ENCODE measurements at places on chromosomes 3 and 15. TPM values are rescaled to one million over a fixed set of nuclear protein-coding genes. Genes with fewer than 3 reads are reported as not detected.

ACAN gene
- total RNA-seq: not detected

DNAH12 gene
- not detected for total RNA-seq

PLA1A gene
- total RNA-seq: 0.31 TPM

DNA sequence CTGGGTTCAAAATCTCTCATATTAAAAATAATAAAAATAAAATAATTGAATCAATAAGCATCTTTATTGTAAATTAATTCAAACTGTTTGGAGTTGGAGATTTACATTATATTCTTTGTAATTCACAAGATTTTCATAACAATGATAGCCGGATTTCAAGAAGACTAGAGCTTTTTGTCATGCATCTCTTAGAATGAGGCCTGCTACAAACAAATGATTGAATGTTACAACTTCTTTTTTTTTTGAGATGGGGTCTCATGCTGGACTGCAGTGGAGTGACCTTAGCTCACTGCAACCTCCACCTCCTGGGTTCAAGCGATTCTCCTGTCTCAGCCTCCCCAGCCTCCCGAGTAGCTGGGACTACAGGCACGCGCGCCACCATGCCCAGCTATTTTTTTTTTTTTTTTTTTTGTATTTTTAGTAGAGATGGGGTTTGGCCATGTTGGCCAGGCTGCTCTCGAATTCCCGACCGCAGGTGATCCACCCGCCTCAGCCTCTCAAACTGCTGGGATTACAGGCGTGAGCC, 3.5 kb downstream of the SLTM start:
- peaks cover 1% of the 10 kb centered on the region for H3K27me3 ChIP-seq
- DNase-seq: no peak
- no peak overlapping the region for H3K4me3 ChIP-seq
- peaks cover 27% of the 10 kb centered on the region for H3K36me3 ChIP-seq
- peaks cover 28% of the 10 kb centered on the region for H3K4me1 ChIP-seq

SMCO1 gene
- not detected for total RNA-seq

KCNH8 gene
- total RNA-seq: not detected

- H3K4me1 ChIP-seq: peaks cover 4% of the 10 kb centered on the region
- H3K36me3 ChIP-seq: peaks cover 67% of the 10 kb centered on the region
- no peak for DNase-seq
- no peak overlapping the region for H3K4me3 ChIP-seq
These were observed 18.3 kb upstream of the PKM start for GRCh38 chr15:72249142-72249810.

GRCh38 chr3:42214064-42214463, 51.9 kb downstream of the CCK start:
- DNase-seq: peak; percentile 63
- no peak overlapping the region for H3K4me3 ChIP-seq
- H3K27ac ChIP-seq: no peak overlapping the region
- peaks cover 47% of the 10 kb centered on the region for H3K4me1 ChIP-seq
- H3K27me3 ChIP-seq: no peaks in the 10 kb centered on the region

DNA sequence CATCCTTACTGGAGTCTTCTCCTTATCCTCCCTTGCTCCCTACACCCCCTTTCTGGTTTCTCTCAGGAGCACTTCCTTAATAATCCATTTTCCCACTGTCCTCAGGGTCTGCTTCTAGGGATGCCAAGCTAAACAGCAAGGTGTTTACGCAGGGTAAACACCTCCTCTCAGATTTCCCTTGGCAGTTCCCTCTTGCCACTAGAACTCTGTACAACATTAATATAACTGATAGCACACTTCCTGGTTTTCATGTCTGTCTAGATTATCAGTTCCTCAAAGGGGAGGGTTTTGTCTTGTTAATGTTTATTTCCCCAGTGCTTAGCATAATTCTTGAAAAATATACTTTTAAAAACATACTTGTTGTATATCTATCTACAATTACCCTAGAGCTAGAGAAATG, 118.0 kb upstream of the SLC24A5 start:
- H3K36me3 ChIP-seq: no peaks in the 10 kb centered on the region
- H3K4me3 ChIP-seq: no peak overlapping the region
- no peak for DNase-seq
- H3K27ac ChIP-seq: no peak overlapping the region
- peaks cover 2% of the 10 kb centered on the region for H3K27me3 ChIP-seq
- no peaks in the 10 kb centered on the region for H3K4me1 ChIP-seq

ANKRD63 gene
- total RNA-seq: not detected

GRCh38 chr15:57377478-57377847, 1.2 kb downstream of the CGNL1 start:
- peak overlapping the region; percentile 50 for H3K4me3 ChIP-seq
- no peak for DNase-seq
- peaks cover 58% of the 10 kb centered on the region for H3K27me3 ChIP-seq
- peaks cover 3% of the 10 kb centered on the region for H3K36me3 ChIP-seq

CTXND1 gene
- not detected for total RNA-seq

KCNMB3 gene
- total RNA-seq: 0.70 TPM

- H3K27ac ChIP-seq: no peak overlapping the region
- peaks cover 6% of the 10 kb centered on the region for H3K4me1 ChIP-seq
- H3K27me3 ChIP-seq: no peaks in the 10 kb centered on the region
These were observed 20.8 kb downstream of the TCF12 start for GRCh38 chr15:56939257-56939656.

MEX3B gene
- 1.1 TPM for total RNA-seq

DNA sequence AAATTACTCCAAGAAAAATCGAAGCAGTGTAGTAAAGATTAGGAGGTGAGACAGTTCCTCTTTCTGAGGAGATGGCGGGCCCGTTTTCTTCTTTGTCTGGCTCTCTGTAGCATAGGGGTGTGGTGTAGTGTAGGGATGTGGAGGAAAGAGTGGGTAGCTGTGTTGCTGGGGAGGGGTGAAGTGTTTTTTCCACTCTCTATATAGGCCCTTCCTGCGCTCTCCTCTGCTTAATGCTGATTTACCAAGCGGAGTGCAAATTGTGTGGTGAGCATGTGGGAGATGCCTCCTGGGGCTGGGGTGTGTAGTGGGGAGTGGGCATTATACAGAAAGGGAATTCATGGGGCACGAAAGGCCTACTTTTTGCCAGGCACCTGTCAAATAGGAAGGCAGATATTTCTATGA, 94.9 kb downstream of the ST6GAL1 start:
- H3K27ac ChIP-seq: peak overlapping the region; percentile 98
- no peaks in the 10 kb centered on the region for H3K27me3 ChIP-seq
- peak overlapping the region; percentile 83 for H3K4me3 ChIP-seq
- H3K36me3 ChIP-seq: peaks cover 41% of the 10 kb centered on the region
- peaks cover 52% of the 10 kb centered on the region for H3K4me1 ChIP-seq

GRCh38 chr15:71079208-71080044, 35.8 kb upstream of the THSD4 start:
- no peaks in the 10 kb centered on the region for H3K36me3 ChIP-seq
- no peak for DNase-seq
- no peak overlapping the region for H3K27ac ChIP-seq
- no peaks in the 10 kb centered on the region for H3K27me3 ChIP-seq
- H3K4me3 ChIP-seq: no peak overlapping the region

DNA sequence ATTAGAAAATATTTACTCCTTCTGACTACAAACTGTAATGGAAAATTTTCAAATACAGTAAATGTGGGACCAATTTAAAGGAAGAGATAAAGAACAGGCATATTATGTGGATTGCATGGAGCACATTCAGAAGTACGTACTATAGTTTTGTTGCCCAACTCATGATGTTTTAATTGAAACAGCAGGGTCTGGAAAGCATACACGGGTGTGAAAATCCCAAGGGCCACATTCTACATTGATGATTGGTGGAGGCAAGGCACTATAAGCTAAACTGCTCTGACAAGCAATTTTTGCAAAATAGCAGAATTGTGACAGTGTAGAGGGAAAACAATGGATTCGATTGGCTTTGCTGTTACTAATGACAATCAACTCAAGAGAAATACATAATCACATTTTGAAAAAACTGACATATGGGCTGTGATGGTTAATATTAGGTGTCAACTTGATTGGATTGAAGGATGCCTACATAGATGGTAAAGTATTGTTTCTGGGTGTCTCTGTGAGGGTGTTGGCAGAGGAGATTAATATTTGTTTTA, 458.6 kb downstream of the PYDC2 start:
- H3K36me3 ChIP-seq: no peaks in the 10 kb centered on the region
- H3K4me3 ChIP-seq: no peak overlapping the region
- no peaks in the 10 kb centered on the region for H3K4me1 ChIP-seq
- H3K27me3 ChIP-seq: no peaks in the 10 kb centered on the region

DNA sequence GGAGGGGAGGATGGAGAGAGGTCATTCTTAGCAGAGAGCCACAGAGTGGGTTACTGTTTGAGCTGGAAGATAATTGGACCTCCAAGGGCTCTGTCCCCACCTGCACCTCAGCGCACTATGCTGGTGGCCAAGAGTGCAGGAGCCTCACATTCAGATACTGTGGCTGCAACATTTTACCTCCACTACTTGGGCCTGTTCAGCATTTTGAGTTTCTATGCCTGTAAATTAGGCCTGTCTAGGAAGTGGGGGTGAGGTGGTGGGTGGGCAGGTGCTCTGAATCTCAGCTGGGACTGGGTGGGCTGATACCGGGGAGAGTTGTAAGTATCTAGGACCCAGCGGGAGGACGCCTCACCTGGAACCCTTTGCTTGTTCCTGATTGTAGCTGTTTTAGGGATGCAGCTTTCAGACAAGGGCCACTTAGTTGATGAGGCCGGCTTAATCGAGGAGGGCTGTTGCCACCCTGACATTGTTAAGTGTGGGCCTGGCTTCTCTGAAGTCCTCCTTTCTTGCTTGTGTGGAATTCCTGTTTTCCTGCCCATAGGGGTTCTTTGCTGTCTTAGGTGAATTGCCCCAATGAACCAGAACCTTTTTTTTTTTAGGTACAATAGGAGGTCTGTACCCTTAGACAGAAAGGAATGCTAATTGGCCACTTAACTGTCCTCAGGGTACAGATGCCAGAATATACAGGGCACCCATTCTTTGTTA, 83.8 kb downstream of the SMAD3 start:
- H3K27ac ChIP-seq: peak overlapping the region; percentile 93
- no peak for DNase-seq
- H3K27me3 ChIP-seq: no peaks in the 10 kb centered on the region
